ENCODE measurements at places on chromosomes 3 and 15.

GRCh38 chr15:39513936-39514335 is 66.9 kb upstream of the THBS1 start:
- DNase-seq, result no peak

GRCh38 chr3:39267631-39268548 is 11.9 kb downstream of the CX3CR1 start:
- no peak for DNase-seq

DNA sequence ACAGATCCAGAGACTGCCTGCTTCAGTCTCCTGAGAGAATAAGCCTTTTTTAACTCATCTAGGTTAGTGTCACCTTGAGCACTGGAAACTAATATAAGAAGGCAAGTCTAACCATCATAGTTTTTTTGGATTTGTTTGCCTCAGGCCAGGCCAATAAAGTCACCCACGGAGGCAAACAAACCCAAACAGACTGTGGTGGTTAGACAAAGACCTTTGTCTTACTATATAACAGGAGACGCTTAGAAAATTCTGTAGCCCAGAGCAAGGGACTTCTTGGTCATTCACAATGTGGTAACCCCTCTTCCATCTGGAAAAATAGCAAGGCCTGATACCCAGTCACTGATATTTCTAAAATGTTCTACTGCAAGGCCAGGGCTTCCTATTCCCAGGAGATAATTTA is 45.3 kb upstream of the PPP2R3A start:
- DNase-seq, result no peak

GRCh38 chr3:15861163-15861562 is 63.4 kb upstream of the ANKRD28 start:
- peak; percentile 3 for DNase-seq

- no peak for DNase-seq
Measured at GRCh38 chr3:155101398-155101797, 21.3 kb downstream of the MME start.

- DNase-seq, result no peak
Measured at GRCh38 chr3:64267721-64268604, 42.7 kb upstream of the PRICKLE2 start.

GRCh38 chr3:166201476-166201875 is 364.3 kb upstream of the BCHE start:
- DNase-seq, result no peak

GRCh38 chr3:120326784-120327183 is 22.4 kb downstream of the LRRC58 start:
- no peak for DNase-seq

DNA sequence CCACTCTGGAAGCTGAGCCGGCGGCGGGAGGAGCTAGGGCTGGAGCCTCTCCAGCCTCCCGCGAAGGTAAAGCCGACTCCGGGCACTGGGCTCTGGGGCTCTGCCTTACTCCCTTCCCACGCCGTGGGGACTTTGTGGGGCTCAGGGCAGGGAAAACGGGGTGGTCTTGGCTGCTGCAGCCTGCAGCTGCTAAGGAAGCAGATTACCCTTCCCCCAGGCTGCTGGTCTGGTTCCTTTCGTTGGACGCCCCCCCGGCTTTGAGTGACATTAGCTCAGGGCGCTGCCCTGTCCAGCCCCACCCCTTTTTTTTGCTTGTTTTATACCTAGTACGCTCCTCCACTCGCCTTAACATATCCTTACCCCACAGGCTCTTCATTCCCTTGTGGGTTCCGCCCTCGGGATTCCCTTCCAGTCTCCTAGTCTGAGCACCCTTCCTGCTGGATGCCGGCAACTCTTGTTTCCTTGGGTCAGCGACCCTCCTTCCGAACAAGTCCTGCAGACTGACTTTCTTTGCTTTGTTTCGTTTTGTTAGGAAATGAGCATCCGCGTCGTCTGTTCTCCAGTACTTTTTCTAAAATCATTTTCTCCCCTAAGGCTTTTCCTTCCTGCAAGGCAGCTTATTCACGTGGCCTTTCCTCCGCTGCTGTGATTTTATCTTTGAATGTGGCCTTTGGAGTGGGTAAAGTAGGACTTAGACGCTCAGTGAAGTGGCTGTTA is 551 bp downstream of the DNAJC13 start:
- DNase-seq, result peak; percentile 90

- DNase-seq, result peak; percentile 3
Measured at GRCh38 chr3:70737666-70738290, 425.3 kb upstream of the MDFIC2 start.

DNA sequence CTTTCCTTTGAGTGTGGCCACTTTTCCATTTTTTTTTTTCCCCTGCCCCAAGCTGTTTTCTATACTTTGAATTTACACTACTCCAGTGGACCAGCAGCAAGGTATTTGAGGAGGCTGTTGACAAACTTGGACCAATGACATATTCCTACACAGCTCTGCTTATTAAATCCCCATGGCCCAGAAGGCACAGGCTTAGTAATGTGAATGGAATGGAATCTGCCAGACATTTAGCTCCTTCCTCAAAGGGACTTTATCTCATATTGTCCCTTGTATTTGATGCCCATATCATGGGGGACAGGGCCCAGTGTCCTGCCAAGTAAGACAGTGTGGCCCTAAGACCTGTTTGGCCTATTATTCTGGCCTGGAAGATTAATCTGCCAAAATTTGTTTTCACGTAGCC is 107.5 kb downstream of the CHCHD6 start:
- no peak for DNase-seq

DNA sequence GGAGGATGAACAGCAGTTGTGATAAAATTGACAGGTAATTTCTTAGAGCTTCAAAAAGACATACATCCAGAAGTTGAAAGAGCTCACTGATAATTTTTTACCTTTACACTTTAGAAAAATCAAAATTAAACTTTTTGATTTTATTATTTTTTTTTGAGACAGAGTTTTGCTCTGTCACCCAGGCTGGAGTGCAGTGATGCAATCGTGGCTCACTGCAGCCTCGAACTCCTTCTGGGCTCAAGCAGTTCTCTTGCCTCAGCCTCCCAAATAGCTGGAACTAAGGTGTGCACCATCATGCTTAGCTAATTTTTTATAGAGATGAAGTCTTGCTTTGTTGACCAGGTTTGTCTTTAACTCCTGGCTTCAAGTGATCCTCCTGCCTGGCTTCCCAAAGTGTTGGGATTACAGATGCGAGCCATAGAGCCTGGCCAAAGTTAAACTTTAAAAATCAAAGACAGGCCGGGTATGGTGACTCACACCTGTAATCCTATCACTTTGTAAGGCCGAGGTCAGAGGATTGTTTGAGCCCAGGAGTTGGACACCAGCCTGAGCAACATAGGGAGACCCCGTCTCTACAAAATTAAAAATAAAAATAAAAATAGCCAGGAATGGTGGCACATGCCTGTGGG is 21.7 kb downstream of the PLA2G4F start:
- no peak for DNase-seq
